CD8-positive, alpha-beta memory T cell (primary cell): ENCODE measurements at places on chromosomes 2 and 18. TPM values are rescaled to one million over a fixed set of nuclear protein-coding genes. Genes with fewer than 3 reads are reported as not detected.

ICA1L gene
- total RNA-seq: 4.7 TPM

DNA sequence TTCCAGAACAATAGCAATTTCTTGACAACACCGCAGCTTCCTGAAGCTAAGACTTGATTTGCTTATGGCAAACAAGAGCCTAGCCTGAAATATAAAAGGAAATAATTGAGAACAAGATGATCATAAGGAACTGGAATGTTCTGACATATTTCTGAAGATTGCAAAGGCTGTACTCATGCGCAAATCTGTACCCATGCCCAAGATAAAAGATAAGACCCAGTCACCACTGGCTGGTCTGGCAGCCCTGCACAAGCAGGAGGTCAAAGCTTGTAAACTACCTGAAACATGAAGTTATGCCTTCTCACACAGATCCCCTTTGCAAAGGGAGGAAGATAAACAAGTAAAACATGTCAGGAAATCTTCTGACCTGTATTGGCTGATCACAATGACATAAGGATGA is 160.8 kb upstream of the GYPC start:
- no peaks in the 10 kb centered on the region for H3K4me1 ChIP-seq
- H3K36me3 ChIP-seq: no peaks in the 10 kb centered on the region
- H3K27me3 ChIP-seq: no peaks in the 10 kb centered on the region
- DNase-seq: no peak

DNA sequence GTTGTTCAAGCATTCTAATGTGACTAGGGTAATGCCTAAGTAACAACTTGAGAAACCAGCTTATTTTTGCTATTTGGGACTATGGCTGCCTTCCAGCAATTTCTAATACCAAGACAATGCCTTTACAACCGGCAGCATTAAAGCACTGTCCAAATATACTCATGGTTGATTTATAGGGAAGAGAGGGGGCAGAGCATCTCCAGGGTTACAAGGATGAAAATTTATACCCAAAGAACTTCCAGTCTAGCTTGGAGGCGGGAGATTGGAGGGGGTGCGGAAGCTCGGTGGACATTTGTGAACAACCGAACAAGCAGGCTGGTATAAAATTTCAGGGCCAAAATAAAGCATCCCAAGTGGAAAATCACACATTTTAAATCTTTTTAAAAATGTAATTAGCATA is 294.9 kb upstream of the STON1 start:
- H3K4me1 ChIP-seq: peaks cover 8% of the 10 kb centered on the region
- no peaks in the 10 kb centered on the region for H3K36me3 ChIP-seq
- no peak overlapping the region for H3K27ac ChIP-seq
- H3K27me3 ChIP-seq: no peaks in the 10 kb centered on the region

CHAC2 gene
- 27.4 TPM for total RNA-seq

DNA sequence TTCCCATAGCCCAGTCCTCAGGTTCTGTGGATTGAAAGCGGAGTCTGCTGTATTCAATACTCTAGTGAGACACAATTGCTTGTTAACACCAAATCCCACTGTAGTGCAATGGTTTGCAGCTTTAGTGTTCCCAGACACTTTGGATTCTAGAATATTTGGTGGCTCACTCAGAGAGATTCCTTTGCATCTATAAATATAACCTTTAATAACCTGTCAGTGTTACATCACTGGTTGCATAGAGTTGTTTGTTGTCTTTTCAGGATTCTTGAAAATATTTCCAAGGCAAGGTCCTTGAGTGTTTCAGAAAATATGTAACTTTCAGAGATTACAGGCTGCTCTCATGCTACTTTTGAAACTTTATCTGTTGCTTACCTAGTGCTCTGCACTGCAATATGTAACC is 157.5 kb downstream of the ZEB2 start:
- no peak for DNase-seq
- no peak overlapping the region for H3K27ac ChIP-seq
- no peaks in the 10 kb centered on the region for H3K4me1 ChIP-seq
- no peak overlapping the region for H3K4me3 ChIP-seq

DNA sequence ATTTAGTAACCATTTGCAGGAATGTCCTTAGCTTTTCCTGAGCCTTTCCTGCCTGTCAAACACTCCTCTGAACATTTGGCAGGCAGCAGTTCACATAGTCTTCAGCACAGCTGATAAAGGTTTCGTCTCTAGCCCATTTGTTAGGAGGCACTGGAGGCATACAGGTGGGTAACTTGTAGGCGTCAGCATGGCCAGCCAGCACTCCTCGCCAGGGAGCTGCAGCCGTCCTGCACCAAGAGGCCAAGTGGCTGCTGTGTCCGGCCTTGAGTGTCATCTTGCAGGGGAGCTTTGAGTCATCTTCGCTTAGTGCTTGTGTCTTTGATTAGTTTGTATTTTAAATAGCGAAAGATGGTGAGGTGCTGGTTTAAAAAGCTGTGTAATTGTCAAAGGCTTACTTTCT is 120.3 kb upstream of the NFATC1 start:
- no peak overlapping the region for H3K4me3 ChIP-seq
- no peaks in the 10 kb centered on the region for H3K27me3 ChIP-seq
- no peak overlapping the region for H3K27ac ChIP-seq
- no peaks in the 10 kb centered on the region for H3K4me1 ChIP-seq

DNA sequence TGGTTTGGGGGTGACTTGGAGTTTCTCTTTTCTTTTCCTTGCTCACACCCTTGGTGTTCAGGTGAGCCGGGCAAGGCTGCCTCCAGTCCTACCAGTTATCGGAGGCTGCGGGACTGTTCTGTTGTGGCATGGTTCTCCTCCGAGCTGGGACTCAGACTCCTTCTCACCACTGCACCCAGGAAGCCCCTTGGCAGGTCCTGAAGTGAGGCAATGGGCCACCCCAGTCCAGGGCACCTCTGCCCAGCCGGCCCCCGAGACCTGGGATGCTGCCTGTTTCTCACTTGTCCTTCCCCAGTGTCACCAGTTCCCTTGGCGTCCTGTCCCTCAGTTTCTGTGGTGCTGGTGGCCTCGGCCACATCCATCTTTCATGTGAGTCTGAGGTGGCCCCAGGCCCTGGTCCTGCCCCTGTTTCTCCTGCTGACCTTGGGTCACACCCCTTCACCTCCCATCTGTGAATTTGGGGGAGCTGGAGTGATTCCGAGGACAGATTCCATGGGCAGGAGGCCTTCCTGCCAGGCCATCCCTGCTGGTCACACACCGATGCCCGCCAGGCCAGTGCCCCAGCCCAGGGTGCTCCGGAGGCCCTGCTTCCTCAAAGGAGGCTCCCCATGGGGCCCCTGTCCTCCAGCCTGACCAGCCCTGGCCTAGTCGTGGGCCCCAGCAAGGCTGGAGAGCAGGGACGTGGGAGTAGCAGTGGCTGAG is 6.6 kb upstream of the KLHL30 start:
- no peaks in the 10 kb centered on the region for H3K4me1 ChIP-seq
- no peaks in the 10 kb centered on the region for H3K27me3 ChIP-seq
- DNase-seq: no peak
- H3K4me3 ChIP-seq: no peak overlapping the region
- no peak overlapping the region for H3K27ac ChIP-seq

KCNJ13 gene
- not detected for total RNA-seq

GRCh38 chr18:13217466-13217961 is 1.0 kb upstream of the LDLRAD4 start:
- DNase-seq: peak; percentile 21
- peaks cover 22% of the 10 kb centered on the region for H3K4me1 ChIP-seq
- H3K36me3 ChIP-seq: no peaks in the 10 kb centered on the region
- H3K27me3 ChIP-seq: peaks cover 5% of the 10 kb centered on the region
- H3K4me3 ChIP-seq: no peak overlapping the region

MTIF2 gene
- 58.9 TPM for total RNA-seq

- H3K4me3 ChIP-seq: peak overlapping the region; percentile 27
- no peak for DNase-seq
- no peaks in the 10 kb centered on the region for H3K27me3 ChIP-seq
- no peaks in the 10 kb centered on the region for H3K36me3 ChIP-seq
These were observed 18.0 kb downstream of the MARCHF4 start for GRCh38 chr2:216354306-216354705.

GRCh38 chr2:100900156-100900795 is 80.3 kb downstream of the NPAS2 start:
- no peak for DNase-seq
- H3K27me3 ChIP-seq: no peaks in the 10 kb centered on the region
- H3K36me3 ChIP-seq: no peaks in the 10 kb centered on the region

- no peak overlapping the region for H3K4me3 ChIP-seq
- no peak for DNase-seq
- H3K27me3 ChIP-seq: no peaks in the 10 kb centered on the region
- H3K27ac ChIP-seq: no peak overlapping the region
- H3K4me1 ChIP-seq: peaks cover 34% of the 10 kb centered on the region
These were observed 47.3 kb downstream of the MEX3C start for GRCh38 chr18:51150113-51150700.

SP140 gene
- total RNA-seq: 111 TPM

DNA sequence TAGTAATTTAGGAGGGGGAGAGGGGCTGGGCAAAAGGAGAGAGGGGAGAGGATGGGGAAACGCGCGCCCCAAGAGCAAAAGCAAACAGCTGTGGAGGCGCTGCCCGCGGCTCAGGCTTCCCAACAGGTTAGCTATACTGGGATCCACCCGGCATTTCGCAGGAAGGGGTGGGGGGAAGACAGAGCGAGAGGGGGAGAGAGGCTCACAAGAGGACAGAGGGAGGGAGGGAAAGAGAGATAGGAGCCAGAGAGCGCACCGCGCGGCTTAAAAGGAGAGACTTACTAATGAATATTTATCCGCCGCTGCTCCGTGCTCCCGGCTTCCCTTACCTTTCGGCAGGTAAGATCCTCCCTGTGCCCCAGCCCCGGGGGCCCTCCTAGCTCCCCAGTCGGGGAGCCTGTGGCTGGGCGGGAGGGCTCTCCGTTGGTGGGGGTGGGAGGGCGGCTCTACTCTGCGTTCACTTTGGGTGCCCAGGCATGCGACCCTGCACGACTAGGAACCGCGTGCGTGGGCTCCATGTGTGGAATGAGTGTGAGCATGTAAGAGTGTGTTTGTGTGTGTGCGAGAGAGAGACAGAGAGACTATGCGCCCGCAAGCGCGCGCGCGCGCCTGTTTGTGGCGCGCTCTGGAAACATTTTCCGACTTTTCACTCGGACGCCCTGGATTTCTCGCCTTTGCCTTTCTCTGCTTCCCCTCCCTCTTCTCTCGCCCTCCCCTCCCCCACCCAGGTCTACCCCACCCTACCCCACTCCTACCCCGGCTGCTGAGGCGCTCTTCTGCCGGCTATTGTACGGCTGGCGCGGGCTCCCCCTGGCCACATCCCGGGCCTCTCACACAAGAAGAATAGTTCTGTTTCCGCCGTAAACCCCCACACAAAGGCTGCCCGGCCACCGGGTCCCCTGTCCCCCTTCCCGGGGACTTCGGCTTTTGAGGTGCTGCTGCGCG is 7.2 kb upstream of the SIX3 start:
- no peaks in the 10 kb centered on the region for H3K36me3 ChIP-seq
- peaks cover 35% of the 10 kb centered on the region for H3K27me3 ChIP-seq
- no peaks in the 10 kb centered on the region for H3K4me1 ChIP-seq
- no peak for DNase-seq

- H3K4me3 ChIP-seq: no peak overlapping the region
- H3K27ac ChIP-seq: no peak overlapping the region
- DNase-seq: no peak
These were observed 127.8 kb downstream of the CERS6 start for GRCh38 chr2:168583710-168584521.

GRCh38 chr2:240917684-240918257 is 11.6 kb downstream of the CROCC2 start:
- DNase-seq: no peak
- H3K36me3 ChIP-seq: no peaks in the 10 kb centered on the region
- no peak overlapping the region for H3K4me3 ChIP-seq
- H3K4me1 ChIP-seq: no peaks in the 10 kb centered on the region
- H3K27ac ChIP-seq: no peak overlapping the region

DNA sequence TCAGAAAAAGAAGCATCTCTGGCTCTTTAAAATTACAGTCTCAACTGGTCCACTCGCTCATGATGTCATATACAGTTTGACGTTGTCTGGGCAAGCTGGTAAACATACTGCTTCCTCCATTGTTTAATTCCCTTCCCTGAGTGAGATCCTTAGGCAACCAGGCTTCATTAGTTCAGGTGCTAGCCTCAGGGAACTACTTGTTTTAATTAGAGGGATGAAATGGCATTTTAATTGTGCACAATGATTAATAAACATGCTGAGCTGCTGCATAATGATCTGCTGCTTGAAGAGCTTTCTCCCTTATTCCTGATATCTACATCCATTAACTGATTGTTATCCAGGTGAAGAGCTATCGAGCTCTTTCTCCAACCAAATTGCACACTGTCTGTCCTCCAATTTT is 195.6 kb upstream of the ETAA1 start:
- no peaks in the 10 kb centered on the region for H3K27me3 ChIP-seq
- H3K27ac ChIP-seq: no peak overlapping the region

GRCh38 chr2:231613663-231614558 is 21.2 kb downstream of the TEX44 start:
- peak; percentile 37 for DNase-seq
- no peaks in the 10 kb centered on the region for H3K36me3 ChIP-seq
- H3K4me3 ChIP-seq: peak overlapping the region; percentile 62
- no peaks in the 10 kb centered on the region for H3K27me3 ChIP-seq

DNA sequence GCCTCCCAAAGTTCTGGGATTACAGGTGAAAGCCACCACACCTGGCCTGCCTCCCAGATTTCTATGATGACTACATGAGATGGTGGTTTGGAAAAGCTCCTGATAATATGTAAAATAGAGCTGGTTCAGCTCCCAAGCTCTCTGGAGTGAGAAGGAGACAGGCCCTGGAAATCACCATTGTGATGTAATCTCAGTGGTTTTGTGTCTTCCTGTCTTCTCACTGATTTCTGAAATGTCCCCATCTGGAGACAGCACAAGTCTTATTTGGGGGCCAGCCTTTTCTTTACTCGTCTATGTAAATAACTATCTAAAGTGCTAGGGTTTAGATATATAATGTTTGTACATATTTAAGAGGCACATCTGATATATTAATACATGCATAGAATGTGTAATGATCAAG is 64.0 kb downstream of the CCNT2 start:
- H3K36me3 ChIP-seq: no peaks in the 10 kb centered on the region
- no peak overlapping the region for H3K27ac ChIP-seq
- no peak overlapping the region for H3K4me3 ChIP-seq

DNA sequence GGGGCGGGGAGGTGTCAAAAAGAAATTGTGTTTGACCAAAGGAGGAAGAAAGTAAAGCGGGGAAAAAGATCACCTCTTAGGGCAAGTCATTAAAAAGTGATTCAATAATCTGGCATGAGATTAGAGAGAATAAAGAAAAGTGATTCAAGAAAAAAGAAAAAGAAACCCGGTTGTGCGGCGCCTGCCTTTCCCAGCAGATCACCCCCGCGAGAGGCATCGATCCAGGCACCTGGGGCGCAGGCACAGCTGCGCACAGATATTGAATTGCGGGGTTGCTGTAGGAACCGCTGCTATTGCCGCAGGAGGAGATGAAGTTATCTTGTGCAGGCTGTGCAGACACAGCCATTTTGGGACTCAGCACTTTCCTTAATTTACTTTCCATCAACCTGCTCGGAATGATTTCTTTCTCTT is 71.2 kb downstream of the PLB1 start:
- no peak for DNase-seq
- H3K4me3 ChIP-seq: peak overlapping the region; percentile 66
- H3K27ac ChIP-seq: peak overlapping the region; percentile 38
- no peaks in the 10 kb centered on the region for H3K27me3 ChIP-seq
- H3K36me3 ChIP-seq: no peaks in the 10 kb centered on the region

- no peaks in the 10 kb centered on the region for H3K27me3 ChIP-seq
- H3K36me3 ChIP-seq: no peaks in the 10 kb centered on the region
- no peak overlapping the region for H3K4me3 ChIP-seq
These were observed 487.4 kb upstream of the CELF4 start for GRCh38 chr18:38052879-38053590.
